ENCODE measurements at places on chromosomes 5 and 9.

GRCh38 chr5:160478163-160478562, 56.5 kb downstream of the PTTG1 start:
- no peak for DNase-seq

GRCh38 chr5:22514231-22514630, 338.9 kb downstream of the CDH12 start:
- DNase-seq = no peak

DNA sequence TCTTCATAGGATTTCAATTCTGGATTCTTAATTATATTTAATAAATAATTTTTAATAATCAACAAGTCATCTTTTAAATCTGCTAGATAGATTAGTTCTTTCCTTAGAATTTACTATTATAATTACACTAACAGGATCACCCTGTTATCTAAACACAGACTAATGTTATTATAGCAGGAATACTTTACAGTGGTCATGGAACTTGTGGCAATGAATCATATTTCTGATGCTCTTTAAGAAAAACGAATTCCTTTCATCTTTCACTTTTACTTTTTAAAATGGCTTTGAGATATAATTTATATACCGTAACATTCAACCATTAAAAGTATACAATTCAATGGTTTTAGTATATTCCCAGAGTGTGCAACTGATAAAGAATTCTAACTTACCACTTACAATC, 29.7 kb upstream of the CDK5RAP2 start:
- DNase-seq = no peak

DNA sequence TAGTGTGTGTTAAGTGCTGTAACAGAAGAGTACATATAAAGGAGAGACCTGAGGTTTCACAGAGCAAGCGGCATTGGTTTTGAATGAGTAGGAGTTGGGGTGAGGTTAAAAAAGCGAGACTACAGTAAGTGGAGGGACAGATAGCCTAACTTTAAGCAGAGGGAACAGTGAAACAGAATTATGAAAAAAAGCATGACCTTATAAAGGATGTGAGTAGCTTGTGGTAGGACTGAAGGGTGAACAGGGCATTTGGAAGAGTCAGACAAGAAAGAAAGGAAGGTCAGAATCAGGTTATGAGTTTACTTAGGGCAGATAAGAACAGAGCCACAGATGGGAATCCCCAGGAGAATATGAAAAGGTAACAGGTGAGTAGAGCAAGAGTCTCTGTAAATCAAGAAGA, 22.5 kb downstream of the MSANTD3 start:
- DNase-seq = no peak

GRCh38 chr9:35406183-35406959, 83.5 kb upstream of the RUSC2 start:
- no peak for DNase-seq
